ENCODE measurements at places on chromosomes 7 and 10.

- DNase-seq: no peak
These were observed 40.2 kb downstream of the C10orf105 start for GRCh38 chr10:71679425-71679824.

- DNase-seq: no peak
These were observed 65.6 kb downstream of the WIPF3 start for GRCh38 chr7:29871787-29872398.

- DNase-seq: no peak
These were observed 55.3 kb downstream of the REEP3 start for GRCh38 chr10:63576501-63576900.

GRCh38 chr7:75946207-75946855 is 31.4 kb downstream of the POR start:
- DNase-seq: no peak

- DNase-seq: no peak
These were observed 48.3 kb upstream of the RPA3 start for GRCh38 chr7:7766671-7767070.

- no peak for DNase-seq
These were observed 327 bp upstream of the FIS1 start for GRCh38 chr7:101245147-101245668.

GRCh38 chr10:125265579-125265955 is 105.2 kb upstream of the CTBP2 start:
- no peak for DNase-seq

DNA sequence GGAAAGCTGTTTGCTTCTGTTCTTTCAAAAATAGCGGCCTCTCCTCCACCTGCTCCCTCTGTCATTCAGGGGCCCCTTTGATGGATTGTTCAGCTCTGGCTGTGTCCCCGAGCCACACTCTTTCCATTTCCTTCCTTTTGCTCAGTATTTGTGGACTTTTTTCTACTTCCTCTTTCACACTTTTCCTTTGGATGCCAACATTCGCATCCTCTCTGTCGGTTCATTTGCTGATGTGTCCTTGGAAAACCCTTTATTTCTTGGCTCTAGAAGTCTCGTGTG is 11.7 kb upstream of the PWWP2B start:
- DNase-seq: no peak

GRCh38 chr7:148264933-148265557 is 325.5 kb upstream of the C7orf33 start:
- no peak for DNase-seq
